Astrocyte of the spinal cord (primary cell): ENCODE measurements at places on chromosomes 11 and 22.
A peak's percentile ranks its signal among the peaks of the same experiment; 100 is the strongest.

GRCh38 chr11:125463590-125464269, 32.3 kb downstream of the FEZ1 start:
- no peak for DNase-seq

DNA sequence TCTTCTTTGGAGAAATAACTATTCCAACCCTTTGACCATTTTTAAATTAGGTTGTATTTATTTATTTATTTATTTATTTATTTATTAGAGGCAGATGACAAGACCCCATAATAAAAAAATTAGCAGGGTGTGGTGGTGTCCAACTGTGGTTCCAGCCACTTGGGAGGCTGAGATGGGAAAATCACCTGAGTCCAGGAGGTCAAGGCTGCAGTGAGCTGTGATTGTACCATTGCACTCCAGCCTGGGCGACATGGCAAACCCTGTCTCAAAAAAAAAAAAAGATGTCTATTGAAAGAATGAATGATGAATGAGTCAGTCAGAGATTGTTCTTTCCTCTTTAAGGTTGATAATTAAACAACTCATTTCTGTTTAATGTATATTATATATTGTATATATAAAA, 129.6 kb downstream of the WNT11 start:
- DNase-seq: no peak

- DNase-seq: no peak
These were observed 53.2 kb upstream of the SHANK2 start for GRCh38 chr11:71305451-71306125.

GRCh38 chr22:38218661-38219622, 17.1 kb downstream of the MAFF start:
- DNase-seq: peak; percentile 94

- DNase-seq: peak; percentile 97
These were observed 14.4 kb upstream of the CDC42EP1 start for GRCh38 chr22:37545703-37546436.

DNA sequence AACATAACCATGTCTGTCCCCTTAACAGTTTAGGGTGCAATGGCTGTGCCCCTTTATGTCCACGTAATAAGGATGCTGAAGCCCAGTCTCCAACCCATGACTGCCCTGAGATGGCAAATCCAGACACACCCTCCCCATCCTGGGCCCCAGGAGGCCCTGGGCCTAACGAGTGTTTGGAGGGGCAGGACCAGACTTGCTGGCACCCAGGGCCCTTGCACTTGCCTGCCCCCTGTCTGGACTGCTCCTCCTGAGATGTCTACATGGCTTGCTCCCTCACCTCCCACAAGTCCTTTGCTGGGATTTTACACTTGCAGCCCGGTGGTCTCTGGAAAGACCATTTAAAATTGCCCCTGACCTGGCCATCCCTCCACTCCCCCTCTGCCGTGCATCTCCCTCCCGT, 132.2 kb upstream of the NECTIN1 start:
- no peak for DNase-seq
